ENCODE measurements at places on chromosomes 1 and 21.

GRCh38 chr21:44881198-44881872, 7.8 kb upstream of the PTTG1IP start:
- no peak for DNase-seq

DNA sequence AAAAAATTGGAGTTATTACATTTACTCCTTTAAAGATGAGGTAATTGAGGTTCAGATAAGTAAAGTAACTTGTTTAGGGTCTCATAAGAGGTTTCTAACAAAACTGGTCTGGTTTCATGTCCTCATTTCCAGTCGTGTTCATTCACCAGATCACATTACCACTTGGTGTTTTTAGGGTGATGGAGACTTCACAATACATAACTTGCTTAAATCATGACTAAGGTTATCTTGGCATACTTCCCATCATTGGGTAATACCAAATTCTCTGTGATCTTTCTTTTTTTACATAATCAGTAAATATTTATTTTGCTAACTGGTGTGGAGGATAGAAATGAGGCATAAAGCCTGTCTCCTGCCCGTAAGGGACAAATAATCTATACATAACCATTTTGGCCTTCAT, 31.6 kb upstream of the RPTN start:
- no peak for DNase-seq

DNA sequence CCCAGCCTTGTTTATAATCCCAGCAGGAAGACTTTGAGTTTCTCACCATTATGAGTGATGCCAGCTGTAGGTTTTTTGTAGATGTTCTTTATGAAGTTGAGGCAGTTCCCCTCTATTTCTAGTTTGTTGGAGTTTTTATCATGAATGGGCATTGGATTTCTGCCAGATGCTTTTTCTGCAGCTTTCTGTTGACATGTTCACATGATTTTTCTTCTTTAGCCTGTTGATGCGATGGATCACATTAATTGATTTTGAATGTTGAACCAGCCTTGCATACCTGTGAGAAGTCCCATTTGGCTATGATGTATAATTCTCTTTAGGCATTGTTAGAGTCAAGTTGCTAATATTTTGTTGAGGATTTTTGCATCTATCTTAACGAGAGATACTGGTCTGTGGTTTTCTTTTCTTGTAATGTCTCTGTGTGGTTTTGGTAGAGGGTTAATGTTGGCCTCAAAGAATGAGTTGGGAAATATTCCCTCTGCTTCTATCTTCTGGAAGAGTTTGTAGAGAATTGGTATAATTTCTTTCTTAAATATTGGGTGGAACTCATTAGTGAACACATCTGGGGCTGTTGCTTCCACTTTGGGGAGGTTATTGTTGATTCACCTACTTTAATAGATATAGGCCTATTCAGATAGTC, 33.2 kb downstream of the ZBTB40 start:
- no peak for DNase-seq

DNA sequence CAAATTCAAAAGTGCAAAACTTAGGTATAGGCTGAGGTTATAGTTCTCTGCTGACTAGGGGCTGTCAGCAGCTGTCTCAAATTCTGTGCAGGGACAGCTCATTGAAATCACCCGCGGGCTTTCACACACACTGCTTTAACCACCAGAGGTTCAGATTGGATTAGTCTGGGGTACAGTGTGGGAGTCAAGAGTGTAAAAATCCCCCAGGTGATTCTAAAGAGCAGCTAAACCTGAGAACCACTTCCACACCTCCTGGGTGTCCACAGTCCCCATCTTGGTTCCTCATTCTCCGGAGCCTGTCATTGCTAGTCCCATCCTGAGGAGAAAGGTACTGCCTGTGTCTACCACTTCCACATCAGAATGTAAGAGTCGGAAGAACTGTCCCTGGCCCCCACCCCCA, 9.9 kb upstream of the TDRD10 start:
- no peak for DNase-seq

DNA sequence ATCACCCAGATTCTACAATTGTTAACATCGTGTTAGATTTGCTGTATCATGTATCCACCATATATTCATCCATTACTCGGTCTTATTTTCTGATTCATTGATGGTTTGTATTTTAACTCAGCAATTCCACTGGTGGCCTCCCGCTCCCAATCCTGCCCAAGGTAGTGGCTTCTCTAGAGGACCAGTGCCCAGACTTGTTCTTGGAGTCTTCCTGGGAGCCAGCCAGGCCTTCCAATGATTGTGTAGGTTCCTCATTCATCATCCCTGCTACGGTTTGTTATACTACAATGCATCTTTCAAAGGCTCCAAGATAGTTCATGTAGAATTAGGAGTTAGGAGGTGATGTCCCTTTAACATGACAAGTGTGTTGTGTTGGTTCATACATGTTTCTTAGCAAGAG, 451.1 kb downstream of the SETD4 start:
- no peak for DNase-seq

- no peak for DNase-seq
Observed at GRCh38 chr1:163273766-163274441, 47.9 kb upstream of the NUF2 start.

- no peak for DNase-seq
Observed at GRCh38 chr1:20184997-20185833, 681 bp upstream of the UBXN10 start.

GRCh38 chr1:91567583-91567982, 66.9 kb downstream of the CDC7 start:
- DNase-seq, result no peak

DNA sequence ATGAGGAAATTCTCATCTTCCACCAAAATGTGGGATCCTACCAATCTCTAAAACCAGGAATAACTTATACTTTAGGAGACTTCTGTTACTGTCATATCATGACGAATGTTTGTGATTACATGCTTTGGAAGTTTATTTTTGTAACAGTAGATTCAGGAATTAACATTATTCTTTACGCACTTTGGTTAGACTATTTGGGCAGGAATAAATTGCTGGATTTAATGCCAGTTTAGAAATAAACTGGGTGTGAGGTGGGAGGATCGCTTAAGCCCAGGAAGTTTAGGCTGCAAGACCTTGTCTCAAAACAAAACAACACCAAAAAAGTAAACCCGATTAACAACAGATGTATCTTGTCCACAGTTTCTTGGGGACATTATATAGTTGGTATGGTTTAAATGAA, 52.1 kb downstream of the MIGA1 start:
- no peak for DNase-seq

DNA sequence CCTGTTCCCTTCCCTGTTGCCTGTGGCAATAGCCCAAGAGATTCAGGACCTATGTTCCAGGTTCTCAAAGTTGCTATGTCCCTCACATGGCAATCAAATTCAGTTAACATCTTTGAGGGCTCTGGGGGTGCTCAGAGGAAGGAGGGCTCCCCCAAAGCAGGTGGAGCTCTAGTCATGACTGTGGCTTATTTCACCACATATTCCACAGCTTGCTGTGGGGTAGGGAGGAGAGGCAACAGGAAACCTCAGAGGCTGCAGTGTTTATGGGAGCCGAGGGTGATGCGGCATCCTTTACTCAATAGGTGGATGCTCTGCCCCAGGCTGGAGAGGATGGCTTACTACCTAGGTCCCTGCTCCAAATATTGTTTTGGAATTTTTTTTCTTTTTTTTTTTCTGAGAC, 1.2 kb upstream of the MKNK1 start:
- DNase-seq, result no peak

GRCh38 chr1:30012455-30013440, 710.6 kb downstream of the MATN1 start:
- no peak for DNase-seq

GRCh38 chr1:18668046-18668445, 37.4 kb downstream of the PAX7 start:
- no peak for DNase-seq

GRCh38 chr1:9440763-9441194, 98.5 kb upstream of the SLC25A33 start:
- DNase-seq, result no peak

DNA sequence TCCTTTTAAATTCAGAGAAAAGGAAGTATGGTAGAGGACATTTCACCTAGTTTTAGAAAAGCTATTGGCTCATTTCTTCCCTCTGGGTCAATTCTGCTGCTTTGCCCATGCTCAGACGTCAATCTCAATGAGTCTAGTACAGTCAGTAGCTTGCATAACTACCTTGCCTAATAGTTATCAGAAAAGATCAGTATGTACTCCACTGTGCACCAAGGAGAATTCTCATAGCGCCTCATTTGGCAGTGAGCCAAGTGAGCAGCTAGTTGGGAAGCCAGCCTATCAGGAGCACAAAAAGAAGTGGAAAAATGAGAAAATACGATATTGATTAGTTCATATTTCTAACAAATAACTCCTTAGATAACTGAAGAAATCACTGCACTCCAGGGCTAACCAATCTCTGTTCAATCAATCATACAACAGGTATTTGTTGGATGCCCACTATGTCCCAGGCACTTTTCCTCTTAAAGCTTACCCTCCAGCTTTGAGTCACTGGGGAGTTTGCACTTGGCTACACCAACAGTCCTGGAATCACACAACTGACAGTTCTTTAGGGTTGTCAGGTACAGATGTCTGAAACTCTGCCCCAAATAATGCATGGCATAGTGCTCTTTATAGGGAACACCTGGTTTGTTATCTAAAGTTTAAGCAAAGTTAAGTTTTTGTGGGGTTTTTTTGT, 50.2 kb downstream of the PRDX6 start:
- DNase-seq, result no peak

DNA sequence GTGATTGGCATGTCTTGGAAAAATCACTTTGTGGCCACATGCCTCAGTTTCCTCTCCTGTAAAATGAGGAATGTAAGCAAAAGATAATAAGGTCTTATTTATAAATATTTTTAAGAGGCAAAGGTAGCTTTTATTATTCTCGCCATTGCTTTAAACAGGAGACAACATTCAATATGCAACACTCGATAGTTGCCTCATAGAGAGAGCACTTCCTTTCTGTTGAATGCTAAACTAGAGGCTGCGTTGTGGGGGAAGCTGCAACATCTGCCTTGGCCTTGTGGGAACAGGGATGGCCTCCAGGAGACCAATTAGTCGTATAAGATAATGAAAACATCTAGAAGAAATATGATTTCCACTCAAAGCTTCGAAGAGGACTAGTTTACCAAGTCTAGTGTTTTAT, 3.5 kb downstream of the OSCP1 start:
- DNase-seq, result no peak

GRCh38 chr1:9860887-9861286, 37.1 kb upstream of the CLSTN1 start:
- no peak for DNase-seq

DNA sequence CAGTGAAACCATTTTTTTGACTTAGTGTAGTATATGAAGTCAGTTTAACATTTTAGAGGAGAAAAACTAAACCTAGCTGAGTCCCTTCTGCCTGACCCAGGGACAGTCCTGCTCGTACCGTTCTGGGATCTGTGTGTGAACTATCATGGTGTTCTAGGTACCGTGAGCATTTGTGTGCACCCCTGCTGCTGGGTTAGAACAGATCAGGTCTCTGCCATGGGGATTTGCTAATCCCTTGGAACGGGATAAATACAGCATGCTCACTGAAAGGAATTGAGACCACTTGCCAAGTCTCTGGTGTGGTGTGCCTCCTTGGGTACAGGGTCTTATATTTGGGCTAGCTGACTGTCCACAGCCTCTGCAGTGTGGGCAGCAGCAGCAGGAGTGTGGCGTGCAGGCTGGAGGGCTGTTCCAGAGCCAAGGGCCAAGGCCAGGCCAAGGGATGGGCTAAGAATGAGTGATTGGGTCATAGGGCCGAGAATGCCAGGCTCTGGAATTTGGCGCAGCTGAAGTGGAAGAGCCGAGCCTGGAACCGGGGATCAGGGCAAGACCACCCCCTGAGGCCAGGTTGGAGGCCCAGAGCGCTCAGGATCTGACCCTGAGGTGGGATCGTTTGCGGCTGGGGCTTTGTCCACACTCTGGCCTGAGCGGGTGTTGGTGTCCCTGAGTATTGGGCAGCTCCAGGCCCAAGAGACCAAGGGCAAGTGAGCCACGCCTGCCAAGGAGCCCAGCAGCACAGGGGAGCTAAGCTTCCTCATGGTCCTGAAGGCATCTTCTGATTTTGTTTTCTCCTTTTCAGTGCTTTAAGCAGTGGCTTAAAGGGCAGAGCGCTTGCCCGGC, 66.3 kb downstream of the VPS26C start:
- DNase-seq, result no peak

GRCh38 chr1:216014086-216014485, 409.2 kb downstream of the USH2A start:
- no peak for DNase-seq

DNA sequence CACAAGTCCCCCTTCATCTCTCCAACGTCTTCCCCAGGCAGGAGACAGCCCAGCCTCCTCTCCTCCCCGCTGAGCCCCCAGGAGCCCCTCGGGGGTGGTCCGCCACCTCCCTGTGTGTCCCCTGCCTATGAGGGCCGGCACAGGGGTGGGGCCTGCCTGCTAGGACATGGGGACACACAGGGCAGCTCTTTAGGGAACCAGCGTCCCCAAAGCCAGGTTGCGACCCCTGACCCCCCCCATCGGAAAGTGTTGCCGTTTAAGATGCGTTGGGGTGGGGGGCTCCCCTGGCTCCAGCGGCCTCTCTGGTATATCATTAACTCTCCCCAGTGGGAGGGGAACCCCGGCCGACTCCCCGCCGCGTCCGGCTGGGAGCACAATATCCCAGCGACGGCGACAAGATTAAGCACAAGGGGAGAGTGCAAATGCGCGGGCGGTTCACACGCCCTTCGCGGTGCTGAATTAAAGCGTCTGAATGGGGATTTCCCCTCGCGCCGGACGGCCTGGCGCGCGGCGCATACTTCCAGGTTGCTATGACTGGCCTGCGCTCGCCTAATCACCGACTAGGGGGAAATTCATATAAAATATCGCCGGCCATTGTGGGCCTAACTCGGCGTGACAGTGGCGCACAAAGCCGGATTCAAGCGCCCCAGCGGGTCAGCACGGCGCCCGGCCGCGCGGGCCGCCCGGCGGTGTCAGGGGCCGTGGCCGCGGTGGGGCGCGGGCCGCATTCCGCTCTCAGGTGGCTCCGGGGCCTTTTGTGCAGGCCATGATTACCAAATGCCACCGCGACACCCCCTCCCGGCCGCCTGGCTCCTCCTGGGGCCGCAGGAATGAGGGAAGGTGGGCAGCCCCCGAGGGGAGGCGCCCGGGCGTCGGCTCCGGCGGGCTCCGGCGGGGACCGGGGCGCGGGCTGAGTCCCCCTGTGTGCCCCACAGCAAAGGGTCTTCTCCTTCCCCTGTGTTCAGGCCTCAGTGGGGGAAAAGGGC, 30.9 kb downstream of the WNT3A start:
- no peak for DNase-seq

All from activated CD8-positive, alpha-beta memory T cell treated with anti-CD3 and anti-CD28 coated beads for 1 hour (primary cell).